ENCODE measurements at places on chromosomes 11 and 22. TPM values are rescaled to one million over a fixed set of nuclear protein-coding genes. Genes with fewer than 3 reads are reported as not detected.

DNA sequence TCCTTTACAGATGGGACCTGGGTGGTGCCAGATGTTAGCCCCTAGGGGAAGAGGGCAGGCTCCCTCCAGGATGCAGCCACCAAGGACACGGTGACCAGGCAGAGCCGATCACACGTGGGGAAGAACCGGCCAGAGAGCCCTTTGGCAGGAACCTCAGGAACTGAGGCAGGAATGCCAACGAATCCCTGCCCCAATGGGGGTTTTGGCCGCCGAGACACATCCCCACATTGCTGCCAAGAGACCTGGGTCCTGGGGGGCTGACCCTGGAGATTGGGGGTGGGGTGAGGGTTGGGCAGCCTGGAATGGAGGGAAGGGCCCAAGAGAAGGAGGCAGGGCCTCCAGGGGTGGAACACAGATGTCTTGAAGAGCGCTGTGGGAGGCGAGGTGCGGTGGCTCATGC is 28.7 kb upstream of the LMO1 start:
- H3K27ac ChIP-seq, result no peak overlapping the region
- no peak overlapping the region for H3K4me3 ChIP-seq
- no peaks in the 10 kb centered on the region for H3K4me1 ChIP-seq
- H3K36me3 ChIP-seq, result no peaks in the 10 kb centered on the region
- DNase-seq, result peak; percentile 15

DNA sequence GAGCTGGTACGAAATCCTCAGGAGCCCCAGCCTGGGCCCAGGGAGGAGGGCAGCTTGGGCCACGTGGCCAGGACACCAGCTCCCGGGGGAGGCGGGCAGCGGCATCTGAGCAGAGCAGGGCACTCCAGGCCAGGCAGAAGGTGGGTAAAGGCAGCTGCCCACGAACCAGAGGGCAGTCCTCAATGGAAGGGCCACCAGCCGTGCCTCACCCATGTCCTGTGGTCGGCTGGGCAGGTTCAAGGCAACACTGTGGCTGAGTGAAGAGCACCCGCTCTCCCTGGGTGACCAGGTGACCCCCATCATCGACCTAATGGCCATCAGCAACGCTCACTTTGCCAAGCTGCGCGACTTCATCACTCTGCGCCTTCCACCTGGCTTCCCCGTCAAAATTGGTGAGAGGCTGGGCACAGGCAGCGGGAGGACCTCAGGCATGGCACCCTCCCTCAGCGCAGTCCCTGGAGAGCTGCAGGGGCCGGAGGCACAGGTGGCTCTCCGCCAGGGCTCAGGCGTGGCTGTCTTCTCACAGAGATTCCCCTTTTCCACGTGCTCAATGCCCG is 2.5 kb upstream of the SSH3 start:
- H3K4me3 ChIP-seq, result no peak overlapping the region
- no peak for DNase-seq
- H3K36me3 ChIP-seq, result peaks cover 35% of the 10 kb centered on the region
- no peaks in the 10 kb centered on the region for H3K27me3 ChIP-seq
- no peak overlapping the region for H3K27ac ChIP-seq

The CABP2 gene
- not detected for total RNA-seq

The OR51A2 gene
- total RNA-seq, result not detected

Data from activated CD8-positive, alpha-beta memory T cell treated with anti-CD3 and anti-CD28 coated beads, Interleukin-2, amount 10 ng/mL, durations not matched to agents 7 days and 5 days (primary cell).